ENCODE measurements at places on chromosomes 2 and 18.

DNA sequence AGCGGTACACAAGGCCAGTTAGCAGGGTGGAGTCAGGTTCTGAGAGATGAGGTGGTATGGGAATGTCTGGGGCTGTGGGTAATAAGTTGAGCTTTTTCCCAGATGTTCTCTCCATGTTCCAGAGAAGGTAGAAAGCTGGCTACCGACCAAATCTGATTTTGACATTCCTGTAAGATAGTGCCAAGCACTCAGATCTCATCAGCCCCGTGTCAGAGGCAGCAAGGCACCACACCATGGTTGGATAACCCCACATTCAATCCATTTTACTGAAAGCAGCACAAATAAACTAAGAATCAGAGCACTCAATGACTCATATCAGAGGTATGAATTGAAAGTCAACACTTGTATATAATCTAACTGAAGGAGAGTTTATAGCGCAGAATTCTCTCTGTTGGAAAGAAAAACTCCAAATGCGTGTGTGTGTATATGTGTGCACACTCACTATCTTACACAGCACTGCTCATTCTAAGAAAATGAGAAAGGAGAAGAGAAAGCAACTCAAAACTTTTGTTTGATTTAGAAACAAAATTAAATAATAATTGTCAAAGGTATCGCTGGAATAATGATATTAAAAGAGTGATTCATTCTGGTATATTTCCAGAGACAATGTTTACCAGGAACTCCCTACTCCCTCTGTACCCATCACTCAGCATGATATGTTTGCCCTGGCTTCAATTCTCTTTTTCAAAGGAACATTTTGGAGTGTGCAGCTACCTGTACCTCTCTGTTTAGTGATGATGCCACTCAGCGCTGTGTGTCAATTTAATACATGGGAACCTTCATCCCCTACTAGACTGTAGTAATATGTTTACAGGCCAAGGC is 375.1 kb upstream of the ID2 start:
- H3K27ac ChIP-seq = peak overlapping the region; percentile 20
- DNase-seq = no peak
- peaks cover 4% of the 10 kb centered on the region for H3K36me3 ChIP-seq
- H3K4me1 ChIP-seq = peaks cover 94% of the 10 kb centered on the region
- H3K4me3 ChIP-seq = peak overlapping the region; percentile 0

GRCh38 chr2:235665661-235666212 is 171.9 kb downstream of the AGAP1 start:
- no peak overlapping the region for H3K4me3 ChIP-seq
- H3K36me3 ChIP-seq = peaks cover 1% of the 10 kb centered on the region

DNA sequence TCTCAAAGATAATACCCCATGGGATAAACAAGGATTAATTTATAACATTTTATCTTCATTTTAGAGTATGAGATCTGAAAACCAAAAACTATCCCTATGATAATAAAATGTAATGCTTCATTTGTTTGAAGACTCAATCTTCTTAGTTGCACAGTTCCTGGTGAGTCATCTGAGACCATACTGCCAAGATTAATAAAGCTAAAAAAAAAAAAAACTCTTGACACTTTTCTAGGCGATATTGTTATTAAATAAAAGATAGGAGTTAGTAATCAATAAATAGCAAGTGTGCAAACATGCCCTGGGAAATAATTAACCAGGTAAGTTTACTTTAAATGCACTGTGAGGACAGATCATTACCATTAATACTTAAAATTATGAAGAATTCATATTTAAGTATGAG is 83.9 kb downstream of the RPE start:
- H3K36me3 ChIP-seq = no peaks in the 10 kb centered on the region
- no peak overlapping the region for H3K4me3 ChIP-seq
- no peak for DNase-seq
- no peaks in the 10 kb centered on the region for H3K27me3 ChIP-seq
- H3K4me1 ChIP-seq = no peaks in the 10 kb centered on the region
- no peak overlapping the region for H3K27ac ChIP-seq

DNA sequence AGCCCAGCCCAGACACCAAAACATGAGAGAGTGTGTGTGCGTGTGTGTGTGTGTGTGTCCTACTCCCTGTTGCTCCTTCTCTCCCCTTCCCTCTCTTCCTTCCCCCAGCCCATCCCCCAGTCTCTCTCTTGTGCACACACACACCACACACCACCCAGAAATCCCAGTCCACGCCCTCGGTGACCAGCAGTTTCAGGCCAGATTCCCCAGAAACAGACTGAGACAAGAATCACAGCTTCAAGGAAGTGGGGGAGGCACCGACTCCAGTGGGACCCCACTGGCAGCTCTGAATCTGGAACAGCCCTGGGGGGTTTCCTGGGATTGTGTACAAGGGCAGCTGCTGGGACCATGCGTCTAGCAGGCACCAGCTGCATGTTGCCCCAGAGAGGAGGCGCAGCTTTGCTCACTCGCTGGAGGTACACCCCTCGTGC is 113.5 kb downstream of the NDUFA10 start:
- H3K4me3 ChIP-seq = no peak overlapping the region
- H3K36me3 ChIP-seq = no peaks in the 10 kb centered on the region
- H3K27ac ChIP-seq = peak overlapping the region; percentile 85
- H3K27me3 ChIP-seq = no peaks in the 10 kb centered on the region
- peaks cover 14% of the 10 kb centered on the region for H3K4me1 ChIP-seq

GRCh38 chr18:8705238-8705960 is at the start of gene MTCL1:
MTCL1 (plus strand) TSS chr18:8705556; CDS start chr18:8705661, 105 bp downstream.
- peaks cover 67% of the 10 kb centered on the region for H3K27me3 ChIP-seq
- peak within 1 kb of the TSS; percentile 89 for H3K4me3 ChIP-seq
- H3K4me1 ChIP-seq = peaks cover 14% of the 10 kb centered on the region
- H3K27ac ChIP-seq = peak within 1 kb of the TSS; percentile 23
- DNase-seq = no peak

GRCh38 chr2:25229279-25230197 is 61.2 kb upstream of the POMC start:
- H3K36me3 ChIP-seq = peaks cover 22% of the 10 kb centered on the region
- no peak for DNase-seq
- no peaks in the 10 kb centered on the region for H3K27me3 ChIP-seq
- H3K27ac ChIP-seq = no peak overlapping the region
- no peak overlapping the region for H3K4me3 ChIP-seq

- H3K4me3 ChIP-seq = no peak overlapping the region
- no peak overlapping the region for H3K27ac ChIP-seq
- H3K36me3 ChIP-seq = peaks cover 2% of the 10 kb centered on the region
- peaks cover 10% of the 10 kb centered on the region for H3K4me1 ChIP-seq
Observed at GRCh38 chr2:64262816-64263215, 118.6 kb upstream of the PELI1 start.

GRCh38 chr2:98743835-98744234 is 12.9 kb upstream of the MGAT4A start:
- peaks cover 8% of the 10 kb centered on the region for H3K27me3 ChIP-seq
- H3K27ac ChIP-seq = no peak overlapping the region
- H3K36me3 ChIP-seq = peaks cover 2% of the 10 kb centered on the region
- DNase-seq = no peak

GRCh38 chr2:170887496-170887895 is 41.6 kb upstream of the GORASP2 start:
- H3K36me3 ChIP-seq = no peaks in the 10 kb centered on the region
- no peak overlapping the region for H3K27ac ChIP-seq
- peaks cover 20% of the 10 kb centered on the region for H3K27me3 ChIP-seq
- no peak overlapping the region for H3K4me3 ChIP-seq
- H3K4me1 ChIP-seq = no peaks in the 10 kb centered on the region

GRCh38 chr18:2135309-2135708 is 436.0 kb downstream of the METTL4 start:
- no peak overlapping the region for H3K4me3 ChIP-seq
- H3K27ac ChIP-seq = no peak overlapping the region
- H3K4me1 ChIP-seq = no peaks in the 10 kb centered on the region
- DNase-seq = no peak

- no peak for DNase-seq
- no peak overlapping the region for H3K27ac ChIP-seq
- H3K27me3 ChIP-seq = peaks cover 2% of the 10 kb centered on the region
- peaks cover 9% of the 10 kb centered on the region for H3K36me3 ChIP-seq
Observed at GRCh38 chr2:206082298-206082843, 3.6 kb downstream of the INO80D start.

DNA sequence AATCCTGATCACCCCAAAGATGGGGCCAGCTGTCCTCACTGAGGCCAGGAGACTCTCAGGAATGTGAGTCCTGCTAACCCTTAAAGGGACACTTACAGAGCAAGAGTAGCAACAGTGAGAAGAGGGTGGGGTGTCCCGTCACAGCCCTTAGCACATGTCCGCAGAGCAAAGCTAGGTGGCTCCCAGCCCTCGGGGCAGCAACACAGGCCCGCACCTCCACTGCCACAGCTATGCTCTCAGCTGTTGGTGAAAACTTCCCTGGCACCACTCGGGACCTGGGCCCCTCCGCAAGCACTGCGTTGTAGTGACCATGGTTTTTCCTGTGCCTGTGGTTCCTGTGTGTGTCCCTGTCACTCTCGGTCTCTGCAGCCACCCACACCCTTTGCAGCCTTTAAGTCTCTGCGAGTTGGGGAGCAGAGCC is 76.4 kb upstream of the UXS1 start:
- no peak overlapping the region for H3K27ac ChIP-seq
- H3K36me3 ChIP-seq = no peaks in the 10 kb centered on the region
- peaks cover 20% of the 10 kb centered on the region for H3K4me1 ChIP-seq
- no peak for DNase-seq
- peak overlapping the region; percentile 81 for H3K4me3 ChIP-seq

GRCh38 chr2:181022652-181023051 is 42.2 kb downstream of the UBE2E3 start:
- peaks cover 3% of the 10 kb centered on the region for H3K27me3 ChIP-seq
- peaks cover 1% of the 10 kb centered on the region for H3K36me3 ChIP-seq
- H3K27ac ChIP-seq = no peak overlapping the region
- H3K4me1 ChIP-seq = no peaks in the 10 kb centered on the region

- no peaks in the 10 kb centered on the region for H3K4me1 ChIP-seq
- peaks cover 11% of the 10 kb centered on the region for H3K27me3 ChIP-seq
- H3K36me3 ChIP-seq = no peaks in the 10 kb centered on the region
- no peak overlapping the region for H3K4me3 ChIP-seq
- no peak for DNase-seq
- H3K27ac ChIP-seq = no peak overlapping the region
Observed at GRCh38 chr18:54647176-54647575, 56.1 kb downstream of the DYNAP start.

DNA sequence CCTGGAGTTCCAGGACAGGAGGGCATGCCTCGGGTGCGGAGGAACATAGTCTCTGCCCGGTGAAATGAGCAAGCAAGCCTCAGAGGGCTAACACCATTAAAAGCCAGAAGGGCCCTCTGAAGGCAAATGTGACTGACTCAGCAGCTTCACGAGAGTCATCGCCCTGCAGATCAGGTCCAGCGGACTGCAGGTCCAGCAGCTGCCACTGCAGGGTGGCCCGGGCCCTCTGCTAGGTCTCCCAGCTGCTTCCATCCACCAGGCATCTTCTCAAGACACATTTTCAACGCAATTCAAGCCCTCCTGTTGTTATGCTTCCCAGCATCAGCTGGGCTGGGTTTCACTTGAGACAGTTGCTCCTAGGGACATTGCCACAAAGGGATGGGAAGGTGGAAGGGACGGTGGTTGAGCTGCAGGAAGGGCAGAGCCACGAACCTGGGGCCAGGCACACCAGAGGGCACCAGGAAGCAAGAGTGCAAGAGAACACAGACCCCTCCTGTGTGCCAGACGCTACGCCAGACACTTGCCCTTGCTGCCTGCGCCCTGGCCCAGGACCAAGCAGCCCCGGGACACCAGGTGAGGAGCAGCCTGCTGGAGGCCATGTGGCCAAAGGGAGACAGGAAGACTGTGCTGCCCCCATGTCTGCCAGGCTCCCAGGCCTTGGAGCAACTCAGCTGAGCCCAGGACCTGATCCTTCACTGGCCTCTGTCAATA is 173.0 kb downstream of the HDAC4 start:
- no peak for DNase-seq
- peaks cover 8% of the 10 kb centered on the region for H3K36me3 ChIP-seq
- H3K27ac ChIP-seq = no peak overlapping the region
- no peaks in the 10 kb centered on the region for H3K27me3 ChIP-seq

GRCh38 chr2:38598200-38598990 is 4.3 kb downstream of the HNRNPLL start:
- H3K27me3 ChIP-seq = no peaks in the 10 kb centered on the region
- H3K36me3 ChIP-seq = peaks cover 26% of the 10 kb centered on the region
- peak overlapping the region; percentile 91 for H3K4me3 ChIP-seq
- peak overlapping the region; percentile 1 for H3K27ac ChIP-seq
- no peak for DNase-seq

GRCh38 chr2:128414351-128414750 is 95.7 kb upstream of the HS6ST1 start:
- DNase-seq = no peak
- H3K27ac ChIP-seq = no peak overlapping the region
- no peaks in the 10 kb centered on the region for H3K4me1 ChIP-seq
- no peaks in the 10 kb centered on the region for H3K36me3 ChIP-seq

GRCh38 chr2:119434664-119435063 is 3.0 kb downstream of the TMEM37 start:
- H3K4me3 ChIP-seq = no peak overlapping the region
- no peaks in the 10 kb centered on the region for H3K36me3 ChIP-seq
- peaks cover 36% of the 10 kb centered on the region for H3K27me3 ChIP-seq
- H3K27ac ChIP-seq = no peak overlapping the region
- no peak for DNase-seq

- H3K27ac ChIP-seq = no peak overlapping the region
- peaks cover 4% of the 10 kb centered on the region for H3K36me3 ChIP-seq
- DNase-seq = no peak
Observed at GRCh38 chr2:37396890-37397565, 52.6 kb downstream of the QPCT start.

DNA sequence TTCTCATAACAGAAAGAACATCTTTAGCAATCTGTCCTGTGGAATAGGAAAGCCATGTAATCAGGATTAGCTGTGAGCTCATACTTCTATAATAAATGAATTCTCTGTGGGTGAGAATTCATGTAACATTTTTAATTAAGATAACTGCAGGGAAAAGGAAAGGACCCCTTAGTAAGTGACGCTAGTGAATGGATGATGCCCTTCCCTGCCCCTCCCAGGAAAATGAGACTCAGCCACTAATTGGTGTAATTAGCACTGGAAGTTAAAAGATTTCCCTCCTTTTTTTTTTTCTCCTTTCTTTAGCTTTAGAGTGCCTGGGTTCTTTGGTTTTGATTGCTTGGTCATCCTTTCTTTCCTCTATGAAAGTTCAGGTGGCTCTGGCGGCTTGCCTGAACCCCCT is 90.3 kb downstream of the VWA3B start:
- H3K36me3 ChIP-seq = no peaks in the 10 kb centered on the region
- H3K27me3 ChIP-seq = peaks cover 30% of the 10 kb centered on the region
- no peak overlapping the region for H3K4me3 ChIP-seq
- DNase-seq = no peak

- no peaks in the 10 kb centered on the region for H3K36me3 ChIP-seq
- H3K27me3 ChIP-seq = no peaks in the 10 kb centered on the region
- H3K4me3 ChIP-seq = no peak overlapping the region
- no peaks in the 10 kb centered on the region for H3K4me1 ChIP-seq
- no peak overlapping the region for H3K27ac ChIP-seq
Observed at GRCh38 chr18:39913672-39914366, 2041.2 kb upstream of the PIK3C3 start.

GRCh38 chr2:19038071-19039015 is 320.1 kb downstream of the OSR1 start:
- H3K4me3 ChIP-seq = no peak overlapping the region
- no peaks in the 10 kb centered on the region for H3K27me3 ChIP-seq
- no peak for DNase-seq
- H3K36me3 ChIP-seq = no peaks in the 10 kb centered on the region
- no peaks in the 10 kb centered on the region for H3K4me1 ChIP-seq
- no peak overlapping the region for H3K27ac ChIP-seq

- H3K27ac ChIP-seq = no peak overlapping the region
- H3K4me3 ChIP-seq = no peak overlapping the region
- no peaks in the 10 kb centered on the region for H3K36me3 ChIP-seq
- peaks cover 23% of the 10 kb centered on the region for H3K4me1 ChIP-seq
Observed at GRCh38 chr18:23883277-23883790, 131.2 kb upstream of the TTC39C start.

- H3K36me3 ChIP-seq = peaks cover 21% of the 10 kb centered on the region
- H3K27me3 ChIP-seq = no peaks in the 10 kb centered on the region
- H3K27ac ChIP-seq = no peak overlapping the region
- no peak overlapping the region for H3K4me3 ChIP-seq
- H3K4me1 ChIP-seq = peaks cover 10% of the 10 kb centered on the region
Observed at GRCh38 chr18:42053188-42053781, 98.3 kb downstream of the PIK3C3 start.
